ENCODE measurements at places on chromosomes 6 and 20.

DNA sequence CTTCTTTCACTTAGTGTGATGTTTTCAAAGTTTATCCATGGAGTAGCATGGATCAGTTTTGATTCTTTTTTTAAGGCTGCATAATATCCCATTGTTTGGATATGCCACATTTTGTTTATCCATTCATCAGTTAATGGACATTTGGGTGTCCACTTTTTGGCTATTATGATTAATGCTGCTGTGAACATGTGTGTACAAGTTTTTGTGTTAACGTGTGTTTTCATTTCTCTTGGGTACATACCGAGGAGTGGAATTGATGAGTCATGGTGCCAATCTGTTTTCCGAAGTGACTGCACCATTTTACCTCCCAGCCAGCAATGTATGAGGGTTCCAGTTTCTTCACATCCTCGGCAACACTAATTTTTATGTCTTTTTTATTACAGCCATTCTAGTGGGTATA is 78.4 kb upstream of the CCDC28A start:
- no peak for DNase-seq

DNA sequence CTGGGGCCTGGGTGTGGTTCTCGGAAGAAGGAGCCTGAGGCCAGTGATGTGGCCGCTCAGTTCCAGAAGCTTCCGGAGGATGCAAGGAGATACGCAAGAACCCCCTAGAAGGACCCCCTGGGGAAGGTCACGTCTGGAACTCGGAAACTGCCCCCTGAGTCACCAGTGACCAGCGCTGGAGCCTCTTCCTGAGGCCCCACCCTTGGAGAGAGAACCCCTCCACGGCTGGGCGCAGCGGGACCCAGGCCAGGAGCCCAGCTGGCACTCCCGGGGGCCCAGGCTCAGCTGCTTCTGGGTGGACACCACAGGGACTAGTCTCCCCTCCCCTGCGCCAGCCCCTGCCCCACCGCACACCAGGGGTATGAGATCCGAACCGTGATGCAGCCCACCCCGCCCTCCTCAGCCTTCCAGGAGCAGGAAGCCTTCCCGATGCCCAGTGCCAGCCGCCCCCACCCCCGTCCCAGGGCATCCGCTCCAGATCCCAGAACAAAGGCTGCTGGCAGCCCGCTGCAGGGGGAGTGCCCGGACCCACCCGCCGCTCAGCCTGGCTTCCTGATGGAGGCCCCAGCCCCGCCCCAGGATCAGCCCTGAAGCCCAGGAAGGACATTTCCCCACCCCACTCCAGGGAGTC is 7.5 kb downstream of the LAMA5 start:
- DNase-seq, result no peak

GRCh38 chr6:6695625-6696276 is 107.2 kb downstream of the LY86 start:
- DNase-seq, result no peak

DNA sequence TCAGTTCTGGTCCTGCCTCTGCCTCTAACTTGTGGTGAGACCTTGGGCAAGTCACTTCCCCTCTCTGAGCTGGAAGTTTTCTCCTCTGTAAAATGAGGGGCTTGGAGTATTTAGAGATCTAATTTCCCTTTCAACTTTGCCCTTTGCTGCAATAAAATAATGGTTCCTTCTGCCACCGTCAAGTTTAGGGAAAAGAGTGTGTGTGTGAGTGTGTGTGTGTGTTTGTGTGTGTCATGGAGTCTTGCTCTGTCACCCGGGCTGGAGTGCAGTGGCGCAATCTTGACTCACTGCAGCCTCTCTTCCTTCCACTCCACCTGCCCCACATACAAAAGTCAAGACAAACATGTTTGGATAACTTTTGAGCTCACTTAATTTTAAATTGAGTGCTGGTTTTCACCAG is 39.2 kb upstream of the PIM1 start:
- DNase-seq, result no peak

DNA sequence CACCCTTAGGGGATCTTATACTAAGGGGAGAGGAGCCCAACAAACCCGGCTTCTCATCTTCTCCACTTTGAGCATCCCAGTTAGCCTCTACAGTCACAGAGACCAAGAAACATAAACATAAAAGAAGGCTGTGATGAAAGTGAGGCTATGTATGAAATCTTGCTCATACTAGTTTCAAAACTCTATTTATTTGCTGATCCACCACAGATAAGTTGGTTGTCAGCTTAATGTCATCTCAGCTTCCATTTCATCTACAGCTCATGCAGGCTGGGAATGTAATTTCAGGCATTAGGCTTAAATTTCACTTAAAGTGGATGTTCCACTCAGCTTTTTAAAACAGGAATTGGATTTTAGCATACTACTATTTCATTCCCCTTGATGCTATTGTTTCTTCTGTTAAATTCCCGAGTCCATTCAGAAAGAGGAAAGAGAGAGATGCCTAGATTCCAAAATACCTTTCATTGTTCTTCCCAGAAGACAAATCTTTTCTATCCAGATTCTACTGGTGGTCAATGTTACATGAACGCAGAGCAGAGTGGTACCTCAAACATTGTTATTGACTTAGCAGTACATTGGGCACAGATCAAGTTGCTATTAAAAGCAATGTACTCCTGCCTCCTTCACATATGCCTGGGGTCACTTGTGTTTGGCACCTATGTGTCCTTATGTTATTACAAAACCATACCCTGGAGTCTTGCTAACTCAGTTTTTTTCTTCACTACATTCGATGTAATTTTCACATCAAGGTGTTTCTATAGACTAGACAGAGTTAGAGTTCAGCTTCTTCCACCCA is 149.0 kb downstream of the HACE1 start:
- DNase-seq, result no peak

DNA sequence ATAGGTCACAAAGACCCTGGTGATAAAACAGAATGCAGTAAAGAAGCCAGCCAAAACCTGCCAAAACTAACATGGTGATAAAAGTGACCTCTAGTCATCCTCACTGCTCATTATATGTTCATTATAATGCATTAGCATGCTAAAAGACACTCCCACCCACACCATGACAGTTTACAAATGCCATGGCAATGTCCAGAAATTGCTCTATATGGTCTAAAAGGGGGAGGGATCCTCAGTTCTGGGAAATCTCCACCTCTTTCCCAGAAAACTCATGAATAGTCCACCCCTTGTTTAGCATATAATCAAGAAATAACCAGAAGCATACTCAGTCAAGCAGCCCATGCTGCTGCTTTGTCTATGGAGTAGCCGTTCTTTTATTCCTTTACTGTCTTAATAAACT is 40.4 kb upstream of the MC3R start:
- DNase-seq, result no peak

GRCh38 chr6:80988892-80989291 is 763.6 kb downstream of the TENT5A start:
- no peak for DNase-seq

Measured in stimulated activated CD4-positive, alpha-beta T cell treated with anti-CD3 and anti-CD28 coated beads, Interleukin-15, amount 100 ng/mL, for 48 hours (primary cell).